ENCODE measurements at places on chromosomes 11 and 22.

DNA sequence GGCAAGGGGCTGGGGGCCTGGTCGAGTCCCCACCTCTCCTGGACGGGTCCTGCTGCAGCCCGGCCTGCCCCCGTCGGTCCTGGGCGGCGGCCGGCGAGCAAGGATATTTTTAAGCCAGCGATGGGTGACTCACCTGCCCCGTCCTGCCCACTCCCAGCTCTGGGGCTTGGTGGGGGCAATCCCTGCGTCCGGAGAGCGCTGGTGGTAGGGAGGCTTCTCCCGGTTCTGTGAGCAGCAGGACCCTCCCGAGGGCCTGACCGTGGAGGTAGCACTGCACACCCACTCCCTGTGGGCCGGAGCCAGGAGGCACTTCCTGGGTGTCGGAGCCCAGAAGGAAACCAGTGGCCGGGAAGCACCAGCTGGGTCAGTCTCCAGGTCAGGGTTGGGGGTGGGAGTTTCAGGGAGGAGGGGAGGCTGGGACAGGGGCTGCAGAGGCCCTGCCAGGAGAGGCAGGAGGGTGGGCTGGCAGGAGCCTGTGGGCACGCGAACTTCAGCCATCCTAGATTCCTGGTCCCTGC is 467 bp downstream of the EPS8L2 start:
- DNase-seq = no peak

GRCh38 chr22:45942344-45942743 is 34.6 kb downstream of the WNT7B start:
- DNase-seq = no peak

DNA sequence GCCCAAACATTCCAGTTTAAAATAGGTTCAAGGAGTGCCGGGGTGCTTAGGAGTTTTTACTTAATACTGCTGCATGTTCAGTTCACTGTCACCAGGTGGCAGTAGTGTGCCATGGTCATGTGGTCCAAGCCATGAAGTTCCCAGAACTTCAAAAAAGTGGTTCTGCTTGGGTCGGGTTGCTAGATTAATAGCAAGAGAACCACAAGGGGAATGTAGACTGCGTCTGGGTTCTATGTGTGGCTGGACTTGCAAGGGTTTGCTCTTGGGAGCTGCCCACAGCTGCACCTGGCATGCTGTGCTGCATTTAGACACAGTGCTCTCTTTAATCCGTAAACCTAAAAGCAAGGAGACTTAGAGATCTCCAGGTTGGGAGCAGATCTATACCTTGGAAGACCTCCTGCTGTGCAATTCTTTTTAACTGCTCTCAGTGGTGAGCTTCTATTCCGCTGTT is 6.5 kb upstream of the SPON1 start:
- DNase-seq = peak; percentile 31

- no peak for DNase-seq
Observed at GRCh38 chr11:121340032-121340580, 47.5 kb downstream of the SC5D start.

DNA sequence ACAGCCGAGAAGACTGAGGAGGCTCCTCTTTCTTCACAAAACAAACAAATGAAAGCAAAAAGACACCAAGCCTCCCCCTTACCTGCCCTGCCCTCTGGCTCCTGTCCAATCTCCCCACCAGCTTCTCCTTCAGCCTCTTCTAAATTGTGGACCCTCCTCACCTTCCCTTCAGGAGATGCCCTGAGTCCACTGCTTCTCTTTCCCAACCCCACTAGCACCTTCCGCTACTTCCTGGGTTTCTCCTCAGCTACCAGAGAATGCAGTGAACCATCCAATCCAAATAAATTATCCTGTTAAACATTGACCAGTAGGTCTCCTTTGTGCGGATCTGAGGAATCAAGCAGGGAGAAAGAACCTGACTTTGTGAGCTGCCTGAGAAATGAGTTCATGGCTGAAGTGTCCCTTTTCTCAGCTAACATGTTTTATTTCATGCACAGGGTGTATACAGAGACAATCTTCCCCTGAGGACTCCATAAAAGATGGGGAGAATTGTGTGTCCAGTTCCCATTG is 63.2 kb upstream of the VPREB1 start:
- DNase-seq = no peak

DNA sequence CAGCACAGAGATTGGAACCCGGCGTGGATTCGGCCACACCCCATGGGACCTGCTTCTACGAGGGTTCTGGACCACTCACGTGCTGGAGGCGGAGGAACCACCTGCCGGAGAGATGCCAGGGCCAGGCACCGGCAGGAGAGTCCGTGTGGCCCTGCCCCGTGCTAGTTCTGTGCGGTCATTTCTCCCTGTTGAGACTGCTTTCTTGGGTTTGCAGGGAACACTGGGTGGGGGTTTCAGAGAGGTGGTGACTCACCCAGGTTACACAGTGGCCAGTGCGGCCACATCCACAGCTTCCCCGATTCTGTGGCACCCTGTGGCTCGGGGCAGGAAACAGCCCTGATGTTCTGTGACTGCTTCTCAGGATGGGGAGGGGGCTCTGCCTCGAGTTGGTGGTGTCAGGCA is 3.6 kb upstream of the PHLDA2 start:
- no peak for DNase-seq

- DNase-seq = no peak
Observed at GRCh38 chr11:6206456-6207180, 1.3 kb downstream of the C11orf42 start.

GRCh38 chr11:23948851-23949250 is 548.0 kb upstream of the LUZP2 start:
- no peak for DNase-seq

Measured in naive thymus-derived CD8-positive, alpha-beta T cell (primary cell).